Activated CD8-positive, alpha-beta T cell treated with anti-CD3 and anti-CD28 coated beads, Interleukin-2, amount 10 ng/mL, durations not matched to agents 7 days and 5 days (primary cell): ENCODE measurements at places on chromosomes 3 and 15. TPM values are rescaled to one million over a fixed set of nuclear protein-coding genes. Genes with fewer than 3 reads are reported as not detected.

GRCh38 chr3:42256135-42256819 is 9.7 kb downstream of the CCK start:
- H3K4me1 ChIP-seq: peaks cover 4% of the 10 kb centered on the region
- H3K36me3 ChIP-seq: no peaks in the 10 kb centered on the region
- H3K27me3 ChIP-seq: peaks cover 33% of the 10 kb centered on the region

DNA sequence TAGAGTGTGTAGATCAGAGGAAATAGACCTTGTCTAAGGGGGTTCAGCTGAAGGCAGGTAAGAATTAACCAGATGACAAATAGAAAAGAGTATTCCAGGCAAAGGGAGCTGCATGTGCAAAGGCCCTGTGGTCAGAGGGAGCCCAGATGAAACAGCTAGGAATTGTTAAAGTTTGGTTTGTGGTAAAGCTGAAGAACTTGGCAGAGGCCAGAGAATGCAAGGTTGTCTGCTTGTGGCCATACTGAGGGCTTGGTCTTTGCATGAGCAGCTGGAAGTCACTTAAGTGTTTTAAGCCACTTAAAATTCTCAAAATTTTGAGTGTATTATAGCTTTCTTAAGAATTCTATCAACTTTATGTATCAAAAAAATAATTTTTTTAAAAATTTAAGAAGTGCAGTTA is 116.5 kb downstream of the NEK10 start:
- H3K4me3 ChIP-seq: no peak overlapping the region
- no peaks in the 10 kb centered on the region for H3K27me3 ChIP-seq
- no peak for DNase-seq

DNA sequence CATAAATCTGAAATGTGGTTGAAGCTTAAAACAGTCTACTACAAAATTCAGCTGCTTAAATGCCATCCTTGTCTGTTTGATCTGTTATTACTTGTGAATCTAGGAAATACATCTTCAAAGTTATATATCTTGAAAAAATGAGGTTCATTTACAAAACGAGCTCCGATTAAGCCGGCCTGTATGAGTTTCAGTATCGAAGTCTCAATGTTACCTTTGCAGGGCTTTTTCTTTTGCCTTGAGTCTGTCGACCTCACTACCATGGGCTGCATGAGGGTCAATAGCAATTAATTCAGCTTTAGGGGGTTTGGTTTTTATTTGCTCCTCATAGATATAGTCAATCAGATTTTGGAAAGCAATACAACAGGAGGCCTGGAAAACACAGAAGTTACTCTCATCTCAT is 23.2 kb downstream of the ERICH6 start:
- peaks cover 11% of the 10 kb centered on the region for H3K36me3 ChIP-seq
- no peaks in the 10 kb centered on the region for H3K27me3 ChIP-seq
- no peak for DNase-seq
- peaks cover 32% of the 10 kb centered on the region for H3K4me1 ChIP-seq
- peak overlapping the region; percentile 20 for H3K4me3 ChIP-seq

GRCh38 chr3:151034303-151034702 is 51.2 kb upstream of the MED12L start:
- no peaks in the 10 kb centered on the region for H3K27me3 ChIP-seq
- H3K36me3 ChIP-seq: no peaks in the 10 kb centered on the region

- peaks cover 10% of the 10 kb centered on the region for H3K36me3 ChIP-seq
- DNase-seq: no peak
- H3K27ac ChIP-seq: peak overlapping the region; percentile 4
- H3K4me1 ChIP-seq: peaks cover 41% of the 10 kb centered on the region
- H3K27me3 ChIP-seq: no peaks in the 10 kb centered on the region
These were observed 5.5 kb upstream of the ARID3B start for GRCh38 chr15:74535388-74536084.

DNA sequence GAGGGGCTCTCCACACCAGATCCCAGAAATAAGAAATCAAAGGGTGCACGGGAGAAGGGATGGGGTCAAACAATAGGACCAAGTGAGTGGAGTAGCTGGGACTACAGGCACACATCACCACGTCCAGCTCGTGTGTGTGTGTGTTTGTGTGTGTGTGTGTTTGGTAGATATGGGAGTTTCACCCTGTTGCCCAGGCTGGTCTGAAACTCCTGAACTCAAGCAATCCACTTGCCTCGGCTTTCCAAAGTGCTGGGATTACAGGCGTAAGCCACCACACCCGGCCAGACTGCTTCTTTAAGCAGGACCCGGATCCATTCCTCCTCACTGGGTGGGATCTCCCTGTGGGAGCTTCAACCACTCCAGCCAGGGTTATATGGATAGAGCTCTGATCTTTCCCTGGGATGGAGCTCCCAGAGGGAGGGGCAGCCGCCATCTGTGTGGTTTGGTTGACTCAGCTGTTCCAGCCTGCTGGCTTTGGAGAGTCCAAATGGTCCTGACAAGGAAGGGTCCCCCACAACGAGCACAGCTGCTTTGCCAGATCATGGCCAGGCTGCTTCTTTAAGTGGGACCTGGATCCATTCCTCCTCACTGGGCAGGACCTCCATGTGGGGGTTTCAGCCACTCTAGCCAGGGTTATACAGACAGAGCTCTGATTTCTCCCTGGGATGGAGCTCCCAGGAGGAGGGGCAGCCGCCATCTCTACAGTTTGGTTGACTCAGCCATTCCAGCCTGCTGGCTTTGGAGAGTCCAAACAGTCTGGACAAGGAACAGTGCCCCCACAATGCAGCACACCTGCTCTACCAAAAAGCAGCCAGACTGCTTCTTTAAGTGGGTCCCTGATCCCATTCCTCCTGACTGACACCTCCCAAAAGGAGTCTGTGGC is 9.1 kb upstream of the AVEN start:
- DNase-seq: no peak
- no peak overlapping the region for H3K27ac ChIP-seq
- peaks cover 11% of the 10 kb centered on the region for H3K27me3 ChIP-seq
- H3K4me1 ChIP-seq: peaks cover 6% of the 10 kb centered on the region

DNA sequence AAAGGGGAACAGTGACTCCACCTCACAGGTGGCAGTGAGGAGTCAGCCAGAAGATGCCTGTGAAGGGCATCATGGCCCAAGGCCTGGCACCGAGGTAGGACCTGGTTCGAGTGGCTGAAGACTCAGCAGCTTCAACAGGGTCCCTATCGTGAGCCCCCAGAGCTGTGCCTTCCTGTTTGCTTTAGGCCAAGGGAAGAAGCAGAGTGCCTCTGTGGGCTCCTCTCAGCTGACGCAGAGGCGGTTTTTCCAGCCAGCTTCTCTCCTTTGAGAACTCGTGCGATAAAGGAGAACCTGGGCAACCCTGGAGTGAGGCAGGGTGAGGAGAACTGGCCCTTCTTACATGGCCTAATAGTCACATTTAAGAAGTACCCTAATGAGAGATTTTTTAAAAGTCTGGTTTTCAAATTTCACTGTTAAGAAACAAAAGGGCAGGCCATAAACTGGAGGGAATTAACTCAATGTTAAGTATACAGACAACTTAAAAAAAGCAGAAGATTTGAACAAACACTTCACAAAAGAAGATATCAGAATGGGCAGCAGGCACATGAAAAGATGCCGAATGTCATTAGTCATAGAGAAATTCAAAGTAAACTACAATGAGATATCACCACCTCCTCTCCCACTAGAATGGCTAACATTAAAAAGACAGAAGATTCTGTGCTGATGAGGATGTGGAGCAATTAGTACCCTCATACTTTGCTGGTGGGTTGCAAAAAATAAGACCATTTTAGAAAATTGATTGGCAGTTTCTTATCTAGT is 23.1 kb upstream of the MRPS22 start:
- H3K4me3 ChIP-seq: no peak overlapping the region
- DNase-seq: no peak
- no peaks in the 10 kb centered on the region for H3K4me1 ChIP-seq

- H3K27ac ChIP-seq: no peak overlapping the region
- H3K4me3 ChIP-seq: no peak overlapping the region
- peak; percentile 32 for DNase-seq
- no peaks in the 10 kb centered on the region for H3K27me3 ChIP-seq
- H3K36me3 ChIP-seq: no peaks in the 10 kb centered on the region
These were observed 215.3 kb downstream of the ROBO2 start for GRCh38 chr3:77254967-77255831.

GRCh38 chr3:170418422-170419398 is at the start of gene CLDN11:
Gene CLDN11 (plus strand): TSS chr3:170418868. CDS start chr3:170419067, 199 bp downstream.
- peaks cover 40% of the 10 kb centered on the region for H3K27me3 ChIP-seq
- no peak for DNase-seq
- no peak within 1 kb of the TSS for H3K27ac ChIP-seq
- peak within 1 kb of the TSS; percentile 62 for H3K4me3 ChIP-seq

DNA sequence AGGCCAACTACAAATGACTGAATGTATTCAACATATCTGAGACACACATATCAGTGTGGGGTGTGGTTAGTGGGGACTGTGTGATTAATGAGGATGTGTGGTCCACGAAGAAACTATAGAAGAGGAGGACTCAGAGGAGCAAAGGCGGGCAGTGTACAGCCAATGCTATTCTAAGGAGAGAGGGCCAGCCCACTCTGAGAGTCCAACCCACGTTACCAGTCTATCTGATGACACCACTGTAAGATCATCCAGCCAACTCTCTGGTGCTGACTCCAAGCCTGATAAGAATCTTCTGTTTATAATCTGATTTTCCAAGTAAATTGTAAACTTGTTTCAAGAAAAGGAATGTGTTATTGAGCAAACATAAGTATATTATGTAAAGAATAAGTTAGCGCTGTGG is 47.2 kb downstream of the MCF2L2 start:
- H3K4me1 ChIP-seq: peaks cover 12% of the 10 kb centered on the region
- no peak overlapping the region for H3K4me3 ChIP-seq
- no peak overlapping the region for H3K27ac ChIP-seq
- no peaks in the 10 kb centered on the region for H3K27me3 ChIP-seq
- H3K36me3 ChIP-seq: peaks cover 6% of the 10 kb centered on the region
- no peak for DNase-seq

DNA sequence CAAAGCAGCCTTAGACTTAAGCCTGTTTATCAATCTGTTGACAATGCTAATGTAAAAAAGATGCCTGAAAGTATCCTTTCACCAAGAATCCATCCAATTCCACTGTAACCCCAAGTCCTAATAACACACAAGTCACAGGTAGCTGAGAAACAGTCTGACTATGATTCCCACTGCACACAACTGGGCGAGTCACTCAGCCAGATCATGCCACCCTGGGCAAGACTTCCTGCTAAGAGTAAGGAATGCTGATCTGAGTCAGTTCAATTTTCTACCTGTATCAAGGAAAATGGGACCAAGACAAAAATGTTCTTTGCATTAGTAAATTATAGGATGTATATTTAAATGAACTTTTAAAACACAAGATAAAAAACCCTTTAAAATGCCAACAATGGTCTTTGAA is 33.3 kb downstream of the NPTN start:
- no peaks in the 10 kb centered on the region for H3K27me3 ChIP-seq
- H3K27ac ChIP-seq: no peak overlapping the region
- H3K4me3 ChIP-seq: no peak overlapping the region
- H3K36me3 ChIP-seq: peaks cover 1% of the 10 kb centered on the region
- DNase-seq: no peak

- no peaks in the 10 kb centered on the region for H3K27me3 ChIP-seq
- H3K36me3 ChIP-seq: no peaks in the 10 kb centered on the region
- no peak for DNase-seq
These were observed 691.4 kb downstream of the ZBBX start for GRCh38 chr3:166688665-166689064.

- H3K27me3 ChIP-seq: peaks cover 13% of the 10 kb centered on the region
- peaks cover 9% of the 10 kb centered on the region for H3K36me3 ChIP-seq
- peak; percentile 34 for DNase-seq
These were observed 486 bp downstream of the CDIN1 start for GRCh38 chr15:36579792-36580431.

- peaks cover 15% of the 10 kb centered on the region for H3K4me1 ChIP-seq
- no peak overlapping the region for H3K27ac ChIP-seq
These were observed 891 bp upstream of the DMXL2 start for GRCh38 chr15:51623386-51623938.

DNA sequence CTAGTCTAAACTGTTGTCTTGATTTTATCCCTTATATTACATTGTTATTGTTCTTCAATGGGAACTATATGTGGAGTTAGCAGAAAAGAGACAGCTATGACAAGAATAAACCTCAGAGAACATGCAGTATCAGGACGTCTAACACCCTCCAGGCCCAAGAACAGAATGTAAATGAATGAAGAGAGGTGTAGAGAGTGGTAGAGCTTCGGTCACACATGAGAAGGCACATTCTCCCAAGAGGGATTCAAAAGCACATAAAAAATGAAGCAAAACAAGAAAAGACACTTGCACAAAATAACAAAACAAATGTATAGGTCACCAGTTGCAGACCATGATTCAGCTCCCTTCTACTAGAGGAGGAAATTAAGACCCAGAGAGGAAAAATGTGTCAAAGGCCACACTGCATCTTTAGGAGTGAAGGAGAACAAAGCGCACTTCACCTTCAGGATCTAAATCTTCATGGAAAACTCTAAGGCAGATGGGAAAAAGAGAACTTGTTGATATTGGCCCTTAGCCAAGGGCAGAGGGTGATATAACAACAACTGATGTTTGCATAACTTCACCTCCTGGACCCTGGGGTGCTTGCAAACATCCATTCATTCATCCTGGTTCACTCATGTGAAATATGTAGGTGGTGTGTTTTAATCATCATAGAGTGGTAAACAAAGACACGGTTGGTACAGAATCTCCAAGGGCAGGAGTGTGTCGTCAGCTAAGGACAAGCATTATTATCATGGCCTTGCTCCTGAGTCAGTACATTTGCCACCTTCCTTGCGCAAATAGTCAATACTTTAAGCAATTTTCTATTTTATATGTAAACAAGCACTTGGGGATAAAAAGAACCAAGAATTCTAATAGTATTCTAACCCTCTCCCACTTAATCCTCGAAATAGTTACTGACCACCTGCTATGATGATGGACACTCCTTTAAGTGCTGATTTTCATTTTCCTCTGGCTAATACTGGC is 8.8 kb downstream of the NEK10 start:
- H3K27ac ChIP-seq: peak overlapping the region; percentile 2
- H3K27me3 ChIP-seq: peaks cover 8% of the 10 kb centered on the region
- no peak for DNase-seq
- H3K4me3 ChIP-seq: no peak overlapping the region
- H3K36me3 ChIP-seq: no peaks in the 10 kb centered on the region
- peaks cover 29% of the 10 kb centered on the region for H3K4me1 ChIP-seq

DNA sequence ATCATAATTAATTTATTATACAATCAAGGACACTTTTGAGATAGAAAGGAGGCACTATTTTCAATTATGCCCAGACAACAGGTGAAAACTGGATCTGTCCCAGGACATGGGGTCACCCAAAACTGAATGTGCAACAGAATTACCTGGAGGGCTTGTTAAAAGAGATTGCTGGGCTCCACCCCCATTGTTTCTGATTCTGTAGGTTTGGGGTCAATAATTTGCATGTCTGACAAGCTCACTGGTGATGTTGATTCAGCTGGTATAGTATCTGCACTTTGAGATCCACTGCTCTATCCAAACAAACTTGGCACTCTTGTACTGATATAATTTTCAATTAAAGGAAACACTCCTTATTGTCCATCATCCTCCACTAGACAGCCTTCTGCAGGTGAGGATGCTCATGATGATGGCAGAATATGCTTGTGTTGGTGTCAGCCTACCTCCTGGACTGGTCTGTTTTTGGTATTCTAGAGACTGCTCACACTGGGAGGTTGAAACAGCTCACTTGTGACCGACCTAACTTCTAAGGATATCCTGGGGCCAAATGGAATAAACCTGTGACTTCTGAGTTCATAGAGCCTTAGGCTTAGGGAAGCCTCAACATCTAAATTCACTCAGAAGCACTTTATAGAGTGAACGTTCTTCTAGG is 2.2 kb downstream of the P2RY14 start:
- H3K36me3 ChIP-seq: peaks cover 3% of the 10 kb centered on the region
- H3K27ac ChIP-seq: peak overlapping the region; percentile 76
- peak overlapping the region; percentile 59 for H3K4me3 ChIP-seq
- peaks cover 69% of the 10 kb centered on the region for H3K4me1 ChIP-seq
- no peak for DNase-seq

ATP10A gene
- total RNA-seq: 53.8 TPM

CCR3 gene
- total RNA-seq: 0.34 TPM

AADACL2 gene
- not detected for total RNA-seq

PYGO1 gene
- total RNA-seq: not detected

RARRES1 gene
- total RNA-seq: not detected

ZNF501 gene
- 2.9 TPM for total RNA-seq

CA12 gene
- total RNA-seq: not detected

CLRN1 gene
- total RNA-seq: not detected

TCTA gene
- 25.2 TPM for total RNA-seq
